ENCODE measurements at places on chromosomes 16 and 17. TPM values are rescaled to one million over a fixed set of nuclear protein-coding genes. Genes with fewer than 3 reads are reported as not detected.

The TBC1D26 gene
- not detected for total RNA-seq

The RAB40B gene
- total RNA-seq = 7.3 TPM

The LLGL2 gene
- 64.8 TPM for total RNA-seq

The SLC5A11 gene
- not detected for total RNA-seq

Data from T-cell (primary cell).